ENCODE measurements at places on chromosomes 7 and 10.

DNA sequence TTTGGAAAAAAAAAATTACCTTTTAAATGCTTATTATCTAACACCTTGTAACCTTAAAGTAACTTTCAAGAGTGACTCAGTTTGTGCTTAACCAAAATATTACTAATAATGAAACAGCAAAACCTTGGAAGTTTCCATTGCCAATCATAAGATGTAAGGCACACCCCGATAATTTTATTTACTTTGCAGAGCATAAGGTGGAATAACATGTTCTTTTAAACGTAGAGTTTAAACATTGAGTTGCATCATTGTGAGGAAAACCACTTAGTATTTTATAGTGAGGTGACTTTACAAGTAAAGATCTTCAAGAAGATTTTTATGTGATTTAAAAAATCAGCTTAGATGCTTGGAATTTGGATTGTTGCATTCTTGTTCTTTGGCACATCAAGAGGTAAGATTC is at the start of gene PNLIPRP3:
PNLIPRP3 (plus strand) TSS at position 177 of the 400 bp plus-strand sequence; CDS start at position 343, 166 bp downstream.
- DNase-seq = no peak

GRCh38 chr10:110872145-110872983 is 636 bp downstream of the PDCD4 start:
- DNase-seq = peak; percentile 73

DNA sequence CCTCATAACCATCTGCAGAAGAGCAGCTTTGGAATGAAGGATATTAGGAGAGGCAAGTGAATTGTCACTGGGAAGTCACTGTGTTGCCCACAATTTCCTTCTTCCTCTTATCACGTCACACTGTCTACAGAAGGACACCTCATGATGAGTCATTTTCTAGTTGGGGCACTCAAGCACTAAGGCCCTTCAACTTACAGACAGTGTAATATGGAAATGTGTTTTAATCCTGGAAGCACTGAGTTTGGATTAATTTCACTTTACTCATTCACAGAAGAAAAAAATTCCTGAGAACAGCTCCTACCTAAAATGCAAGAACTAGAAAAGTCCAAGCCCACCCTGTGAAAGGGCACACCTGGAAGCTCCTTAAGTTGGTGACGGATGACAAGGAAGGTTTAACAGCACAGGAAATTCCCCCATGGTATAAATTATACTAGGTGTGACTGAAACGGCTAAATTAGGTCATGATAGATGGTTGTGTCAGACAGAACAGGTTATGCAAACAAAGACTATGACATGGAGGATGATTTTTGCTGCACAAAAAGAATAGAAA is 56.6 kb downstream of the PARD3 start:
- DNase-seq = no peak

GRCh38 chr10:119542988-119543813 is 682 bp upstream of the RGS10 start:
- peak; percentile 70 for DNase-seq

DNA sequence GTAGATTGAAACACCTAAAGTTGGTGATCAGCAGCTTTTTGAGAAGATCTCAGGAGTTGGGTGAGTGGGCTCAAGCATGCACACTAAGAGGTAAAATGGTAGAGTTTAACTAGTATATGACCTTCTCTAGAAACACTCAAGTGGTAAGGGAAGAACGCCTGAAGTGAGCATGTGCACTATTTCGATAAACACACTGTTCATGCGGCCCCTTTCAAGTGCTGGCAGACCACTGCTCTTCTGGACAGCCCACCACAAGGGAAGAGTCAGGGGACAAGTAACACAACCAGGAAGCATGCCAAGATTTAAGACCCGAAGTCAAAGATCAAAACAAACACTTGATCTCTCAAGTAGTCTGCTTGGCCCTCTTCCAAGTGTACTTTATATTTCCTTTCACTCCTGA is 519.5 kb upstream of the ZWINT start:
- no peak for DNase-seq

DNA sequence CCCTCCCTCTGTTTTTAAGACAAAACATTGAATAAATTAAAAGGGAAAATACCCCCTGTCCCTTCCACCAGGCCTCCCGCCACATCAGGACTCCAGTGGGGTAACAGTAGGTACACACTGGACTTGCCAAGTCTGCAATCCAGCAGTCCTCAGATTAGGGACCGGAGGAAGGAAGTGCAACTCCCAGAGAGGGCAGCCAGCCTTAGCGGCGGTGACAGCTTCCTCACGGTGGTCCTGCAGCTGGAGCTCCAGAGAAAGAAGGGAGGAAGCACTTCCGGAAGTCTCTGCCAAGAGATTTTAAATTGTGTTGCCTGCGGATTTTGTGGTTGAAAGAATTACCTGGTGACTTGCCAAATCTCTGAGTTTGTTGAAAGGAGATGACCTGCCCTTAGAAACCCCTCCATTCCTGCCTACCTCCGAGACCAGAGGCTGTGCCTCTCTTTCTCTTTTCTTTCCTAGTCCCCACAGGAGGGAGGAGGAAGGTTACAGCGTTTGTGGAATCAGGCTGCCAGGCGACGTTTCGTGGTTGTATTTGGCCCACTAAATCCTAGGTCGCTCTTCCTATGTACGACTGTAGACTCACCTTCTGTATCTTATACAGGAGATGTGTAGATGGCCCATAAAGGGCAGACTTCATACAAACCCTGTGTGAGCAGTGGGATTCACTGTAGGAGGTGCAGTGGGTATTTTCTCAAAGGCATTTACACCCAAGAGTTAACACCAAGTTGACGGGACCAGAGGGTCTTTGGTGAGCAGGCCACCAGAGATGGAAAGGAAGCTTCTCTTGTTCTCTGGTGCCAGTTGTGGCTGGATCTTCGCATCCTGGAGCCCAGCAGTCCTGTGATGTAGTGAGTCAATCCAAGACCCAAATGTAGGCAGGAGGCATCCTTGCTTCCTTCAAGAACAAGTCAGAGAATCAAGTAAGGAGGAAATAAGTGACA is 77.9 kb downstream of the INSIG1 start:
- DNase-seq = no peak

DNA sequence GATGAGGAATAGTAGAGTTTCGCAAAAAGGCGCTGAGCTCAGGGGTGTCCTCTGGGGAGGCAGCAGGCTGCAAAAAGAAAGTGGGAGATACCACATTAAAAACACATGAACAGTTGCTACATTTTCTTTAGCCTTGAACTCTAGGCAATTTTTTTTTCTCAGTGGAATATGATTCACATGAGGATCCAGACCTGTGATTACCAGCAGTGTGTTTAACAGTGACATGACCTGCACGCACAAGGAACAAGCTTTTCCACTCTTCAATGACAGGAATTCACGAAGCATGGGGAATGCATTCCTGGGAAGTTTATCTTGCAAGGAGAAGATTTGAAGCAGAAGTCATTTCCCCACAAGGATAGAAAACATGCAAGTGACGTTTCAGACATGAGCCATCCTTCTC is 161.6 kb downstream of the ITGA8 start:
- DNase-seq = no peak

DNA sequence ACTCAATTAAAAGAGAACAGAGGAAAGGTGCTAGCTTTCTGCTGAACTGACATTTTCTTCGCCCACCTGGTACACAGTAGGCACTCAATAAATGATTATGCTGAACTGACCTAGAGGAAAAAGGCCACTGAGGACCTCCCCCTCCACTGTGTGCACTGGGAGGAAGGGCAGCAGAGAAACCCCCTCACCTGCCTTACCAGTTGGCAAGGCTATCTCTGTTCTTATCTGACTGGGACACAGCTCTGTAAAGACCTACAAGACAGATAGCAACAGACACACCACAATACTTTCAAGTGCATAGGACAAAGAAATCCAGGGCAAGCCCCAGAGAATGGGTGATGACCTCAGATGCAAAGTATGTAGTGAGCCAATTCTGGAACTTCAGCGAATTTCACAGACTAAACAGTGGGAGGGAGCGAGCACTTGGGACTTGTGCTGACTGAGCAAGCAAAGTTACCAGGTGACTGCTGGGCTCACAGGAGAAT is 30.4 kb downstream of the PDLIM1 start:
- no peak for DNase-seq

DNA sequence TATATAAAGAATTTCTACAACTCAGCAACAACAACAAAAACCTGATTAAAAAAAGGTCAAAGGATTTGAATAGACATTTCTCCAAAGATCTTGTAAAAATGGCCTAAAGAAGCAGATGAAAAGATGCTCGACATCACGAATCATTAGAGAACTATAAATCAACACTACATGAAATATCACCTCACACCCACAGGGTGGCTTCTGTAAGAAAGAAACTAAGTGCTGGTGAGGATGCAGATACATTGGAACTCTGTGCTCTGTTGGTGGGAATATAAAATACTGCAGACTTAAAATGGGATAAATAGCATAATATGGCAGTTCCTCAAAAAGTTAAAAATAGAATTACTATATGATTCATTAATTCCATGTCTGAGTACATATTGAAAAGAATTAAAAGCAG is 38.3 kb upstream of the CDCA7L start:
- DNase-seq = no peak

DNA sequence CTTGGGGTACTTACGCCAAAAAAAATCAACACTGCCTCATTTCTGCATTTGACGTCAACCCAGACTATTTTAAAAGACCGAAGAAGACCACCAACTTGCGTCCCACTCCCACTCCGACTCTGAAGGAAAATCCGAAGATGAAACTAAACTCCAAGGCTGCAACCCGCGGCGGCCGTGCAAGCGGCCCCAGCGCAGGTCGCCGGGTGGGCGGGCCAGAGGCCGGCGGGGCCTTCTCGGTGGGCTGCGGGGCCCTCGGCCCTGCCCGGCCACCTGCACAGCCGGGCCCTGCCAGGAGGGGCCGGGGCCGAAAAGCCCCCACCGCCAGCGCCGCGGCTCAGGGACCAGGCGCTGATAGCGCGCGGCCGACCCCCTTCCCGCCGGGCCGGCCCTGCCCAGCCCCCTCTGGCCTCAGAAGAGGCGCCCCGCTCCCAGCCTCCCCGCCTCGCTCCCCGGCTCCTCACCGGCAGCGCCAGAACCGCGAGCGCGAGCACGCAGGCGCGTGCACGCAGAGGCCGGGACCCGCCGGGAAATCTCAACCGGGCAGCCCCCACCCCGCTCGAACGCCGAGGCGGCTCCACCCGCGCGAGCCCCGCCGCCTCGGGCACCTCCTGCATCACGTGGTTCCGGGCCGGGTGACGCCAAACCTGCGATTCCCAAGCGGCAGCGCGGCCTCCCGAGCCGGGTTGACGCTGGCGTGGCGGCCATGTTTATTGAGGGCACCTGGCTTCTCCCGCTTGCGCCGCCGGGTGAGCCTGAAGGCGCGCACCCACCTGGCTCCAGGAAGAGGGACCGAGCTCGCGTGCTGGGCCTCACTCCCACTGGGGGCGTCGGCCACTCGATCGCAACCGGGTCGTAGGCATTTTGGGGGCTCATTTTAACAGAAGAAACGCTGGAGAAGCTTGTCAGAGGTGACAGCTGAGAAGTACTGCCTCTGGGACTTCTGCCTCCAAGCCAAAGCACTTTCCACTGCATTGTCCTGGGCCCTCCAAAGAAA is at the start of gene C7orf25:
C7orf25 (minus strand) TSS at position 617 of the 994 bp plus-strand sequence. CDS start 1,170 bp downstream, outside the sequence.
- peak; percentile 95 for DNase-seq

DNA sequence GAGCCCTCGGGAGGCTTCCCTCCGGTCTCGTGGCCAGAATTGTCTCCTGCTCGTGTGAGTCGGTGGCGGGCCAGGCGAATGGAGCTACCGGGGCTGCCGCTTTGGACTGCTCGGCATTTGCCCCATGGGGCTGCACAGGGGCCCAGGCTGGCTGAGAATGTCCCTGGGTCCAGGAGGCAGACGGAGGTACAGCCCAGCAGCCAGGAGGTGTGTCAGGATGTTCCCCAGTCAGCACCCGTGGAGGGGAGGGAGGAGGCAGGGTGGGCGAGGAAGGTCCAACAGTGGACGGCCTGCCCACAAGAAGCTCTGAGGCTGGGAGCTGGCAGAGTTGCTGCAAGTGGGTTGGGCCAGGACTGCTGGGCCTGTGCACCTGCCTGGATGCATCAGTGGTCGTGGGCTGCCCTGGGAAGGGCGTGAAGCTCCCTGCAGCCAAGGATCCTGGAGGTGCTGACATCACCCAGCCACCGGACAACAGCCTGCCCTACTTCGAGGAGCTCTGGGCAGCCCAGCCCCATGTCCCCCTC is 46.4 kb downstream of the PDGFA start:
- DNase-seq = no peak

DNA sequence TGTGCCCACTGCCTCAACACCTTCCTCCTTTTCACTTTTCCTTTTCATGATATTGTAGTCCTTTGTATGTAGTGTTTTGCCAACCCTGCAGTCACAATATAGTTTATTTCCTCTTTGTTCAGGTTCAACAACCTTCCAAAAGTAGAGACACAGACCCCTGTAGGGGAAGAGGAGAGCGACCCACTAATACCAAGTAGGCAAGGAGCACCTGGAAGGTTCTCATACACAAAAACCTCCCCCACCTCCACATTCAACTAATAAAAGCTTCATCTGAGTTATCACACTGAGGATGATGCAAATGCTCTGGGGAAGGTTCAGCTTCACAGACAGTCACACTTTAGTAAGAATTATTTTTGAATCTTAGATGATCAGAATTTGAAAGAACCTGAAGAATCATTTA is 41.6 kb downstream of the PIK3AP1 start:
- DNase-seq = no peak

DNA sequence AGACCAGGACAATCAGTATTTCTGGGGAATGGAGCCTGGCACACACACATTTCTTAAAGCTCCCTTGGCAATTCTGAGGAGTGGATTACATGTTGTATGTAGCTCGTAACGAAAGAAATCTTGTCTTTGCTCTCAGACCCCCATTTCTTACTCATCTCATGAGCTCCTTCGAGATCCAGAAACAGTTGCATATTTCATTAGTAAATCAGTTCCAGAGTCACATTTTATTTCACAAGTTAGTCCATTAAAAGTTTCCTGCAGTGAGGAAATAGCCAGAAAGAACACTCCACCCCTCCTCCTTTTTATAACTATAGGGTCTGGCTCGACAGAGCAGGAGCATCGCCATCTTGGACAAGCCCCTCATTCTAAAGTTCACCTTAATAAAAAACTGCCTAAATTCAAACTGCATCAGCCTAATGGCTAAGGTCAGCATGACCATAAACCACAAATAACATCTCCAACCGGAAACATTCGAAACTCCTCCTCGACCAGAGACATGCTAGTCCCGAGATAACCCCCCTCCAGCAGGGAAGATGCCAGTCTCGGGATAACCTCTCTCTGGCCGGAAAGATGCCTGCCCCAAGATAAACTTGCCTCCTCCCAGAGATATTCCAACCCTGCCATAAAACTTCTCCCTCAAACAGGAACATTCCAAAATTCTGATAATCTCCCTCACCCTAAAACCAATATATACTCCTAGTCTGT is 7.4 kb downstream of the EGFR start:
- DNase-seq = no peak

DNA sequence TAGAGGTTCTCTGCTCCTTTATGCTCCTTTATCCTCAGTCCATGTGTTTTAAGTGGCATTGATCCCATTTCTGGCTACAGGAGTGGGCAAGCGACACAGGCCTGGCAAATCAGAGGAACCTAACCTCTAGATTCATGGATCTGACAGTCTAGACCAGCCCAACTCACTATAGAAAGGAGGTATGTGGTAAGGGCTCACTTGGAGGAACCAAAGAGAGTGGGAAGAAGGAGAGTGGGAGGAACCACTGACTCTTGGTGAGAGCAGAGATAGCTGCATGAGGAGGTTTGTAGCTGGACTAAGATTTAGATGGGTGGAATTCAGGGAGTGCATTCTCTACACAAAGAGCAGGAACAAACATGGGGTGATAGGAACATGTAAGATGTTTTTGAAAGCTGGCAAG is 11.6 kb upstream of the FRAT1 start:
- DNase-seq = no peak

- DNase-seq = no peak
Measured at GRCh38 chr7:16106869-16107268, 314.5 kb downstream of the CRPPA start.

Data from T-helper 1 cell (primary cell).